Suppressor macrophage (primary cell): ENCODE measurements at places on chromosomes 3 and 15.

- DNase-seq = no peak
These were observed 163.2 kb downstream of the FBLN2 start for GRCh38 chr3:13711911-13712650.

DNA sequence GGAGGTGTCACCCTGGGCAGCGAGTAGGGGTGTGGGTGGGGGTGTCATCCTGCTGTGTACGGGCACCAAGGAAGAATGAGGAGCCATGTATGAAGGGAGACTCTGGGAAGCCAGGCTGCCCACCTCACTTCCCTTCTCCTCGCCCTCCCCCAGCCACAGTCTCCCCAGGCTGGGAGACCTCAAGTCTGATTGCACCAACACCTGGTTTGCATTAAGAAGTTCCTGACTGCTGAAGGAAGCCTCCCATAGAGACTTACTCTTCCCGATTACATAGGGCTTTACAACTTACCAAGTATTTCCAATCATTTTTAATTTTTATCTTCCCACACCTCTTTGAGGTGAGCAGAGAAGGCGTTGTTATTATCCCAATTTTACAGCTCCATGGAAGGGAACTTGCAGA lies 29.5 kb upstream of the SMAD3 start:
- DNase-seq = no peak

GRCh38 chr15:95563634-95564033 lies 766.9 kb upstream of the NR2F2 start:
- DNase-seq = no peak

GRCh38 chr3:177448987-177449359 lies 251.7 kb upstream of the TBL1XR1 start:
- peak; percentile 36 for DNase-seq

DNA sequence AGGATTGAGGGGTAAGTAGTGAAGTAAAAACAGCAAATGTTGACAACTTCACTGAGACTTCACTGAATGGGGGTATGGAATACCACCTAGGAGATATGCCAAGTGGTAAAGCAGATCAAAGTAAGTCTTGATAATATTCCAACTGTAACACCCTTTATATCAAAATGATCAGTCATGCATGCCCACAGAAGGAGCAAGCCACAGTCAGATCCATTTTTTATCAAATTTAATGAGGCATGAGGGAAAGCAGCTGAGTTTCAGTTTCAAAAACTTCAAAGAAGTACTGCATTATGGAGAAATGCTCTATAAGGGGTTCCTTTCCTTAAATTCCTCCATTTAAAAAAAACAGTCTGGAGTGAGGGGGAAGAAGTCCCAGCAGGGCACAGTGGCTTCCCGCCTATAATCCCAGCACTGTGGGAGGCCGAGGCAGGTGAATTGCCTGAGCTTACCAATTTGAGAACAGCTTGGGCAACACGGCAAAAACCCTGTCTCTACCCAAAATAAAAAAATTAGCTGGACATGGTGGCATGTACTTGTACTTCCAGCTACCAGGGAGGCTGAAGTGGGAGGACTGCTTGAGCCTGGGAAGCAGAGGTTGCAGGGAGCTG lies 56.9 kb downstream of the TJP1 start:
- no peak for DNase-seq

- DNase-seq = no peak
These were observed 101.7 kb downstream of the EEFSEC start for GRCh38 chr3:128254967-128255366.
